Hepatic stellate cell (primary cell): ENCODE measurements at places on chromosomes 16 and 17.
A peak's percentile ranks its signal among the peaks of the same experiment; 100 is the strongest.

DNA sequence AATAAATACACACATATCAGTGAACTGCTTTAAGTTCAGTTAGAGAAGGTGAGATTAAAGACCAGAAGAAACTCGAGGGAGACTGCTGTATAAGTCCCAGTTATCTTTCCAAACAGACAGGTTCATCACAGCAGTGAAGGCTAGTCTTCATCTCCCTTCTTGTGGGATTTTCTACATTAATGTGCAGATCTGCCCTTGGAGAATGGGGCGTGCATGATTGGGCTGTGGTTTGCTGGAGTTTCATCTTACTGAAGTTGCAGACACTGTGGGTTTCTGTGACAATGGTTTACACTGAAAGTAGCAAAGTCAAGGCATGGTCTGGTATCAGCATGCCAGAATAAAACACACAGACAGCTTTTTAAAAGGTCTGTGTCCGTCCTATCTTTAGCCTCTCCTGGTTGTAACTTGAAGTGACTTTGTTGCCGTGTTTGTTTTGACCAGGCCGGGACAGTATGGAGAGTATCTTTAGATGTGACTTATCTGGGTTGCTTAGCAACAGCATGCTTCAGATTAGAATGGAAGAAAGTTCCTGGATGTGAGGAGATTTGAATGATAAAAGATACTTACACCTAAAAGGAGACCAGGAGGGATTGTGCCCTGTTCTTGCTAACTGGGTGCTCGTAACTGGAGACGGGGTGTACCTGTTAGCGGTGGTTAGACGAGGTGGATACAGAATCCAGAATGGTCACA lies 16.1 kb downstream of the NAA60 start:
- peak; percentile 48 for DNase-seq

GRCh38 chr16:17271687-17272086 lies 199.1 kb downstream of the XYLT1 start:
- DNase-seq, result no peak

GRCh38 chr17:41796121-41796895 lies 9.8 kb upstream of the JUP start:
- no peak for DNase-seq

GRCh38 chr16:48125888-48126287 lies 29.9 kb downstream of the ABCC12 start:
- DNase-seq, result no peak

- DNase-seq, result no peak
Observed at GRCh38 chr17:67520252-67520906, 143.3 kb downstream of the PITPNC1 start.

DNA sequence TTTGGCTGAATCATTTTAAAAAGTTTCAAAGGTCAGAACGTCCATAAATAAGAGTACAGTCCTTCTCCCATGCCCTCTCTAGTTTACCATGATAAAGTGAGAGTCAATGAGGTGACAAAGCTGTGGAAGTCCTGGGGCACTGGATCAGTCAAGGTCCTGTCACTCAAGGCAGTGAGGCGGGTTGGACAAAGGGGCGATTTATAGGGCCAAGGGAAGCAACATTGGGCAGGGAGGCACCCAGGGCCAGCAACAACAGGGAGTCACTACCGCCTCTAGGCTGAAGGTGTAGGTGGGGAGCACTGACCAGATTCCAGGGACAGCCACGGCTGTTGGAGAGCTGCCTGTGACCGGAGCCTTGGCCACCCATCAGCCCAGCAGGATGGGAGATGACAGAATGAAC lies 28.6 kb upstream of the DYNLL2 start:
- DNase-seq, result no peak

DNA sequence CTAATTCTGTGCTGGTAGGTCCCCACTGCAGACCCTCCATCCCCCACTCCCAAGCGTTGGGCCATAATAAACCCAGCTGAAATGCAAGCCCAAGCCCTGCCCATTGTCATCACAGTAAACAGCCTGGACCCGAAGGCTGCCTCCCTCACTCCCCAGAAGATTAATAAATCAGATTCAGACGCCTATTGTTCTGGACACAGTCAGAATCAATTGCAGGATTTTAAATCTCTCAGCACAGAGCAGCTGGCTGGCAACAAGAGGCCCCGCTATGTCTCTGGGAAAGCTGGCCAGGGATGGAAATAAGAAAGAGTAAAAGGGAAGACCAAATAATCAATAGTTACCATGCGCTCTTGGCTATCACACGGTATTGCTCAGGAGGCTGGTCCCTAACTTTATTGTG lies 93.9 kb downstream of the C17orf67 start:
- DNase-seq, result no peak

- DNase-seq, result no peak
Observed at GRCh38 chr17:42274253-42274542, 2.0 kb downstream of the STAT5B start.

GRCh38 chr16:85266857-85267256 lies 154.6 kb upstream of the CIBAR2 start:
- no peak for DNase-seq

DNA sequence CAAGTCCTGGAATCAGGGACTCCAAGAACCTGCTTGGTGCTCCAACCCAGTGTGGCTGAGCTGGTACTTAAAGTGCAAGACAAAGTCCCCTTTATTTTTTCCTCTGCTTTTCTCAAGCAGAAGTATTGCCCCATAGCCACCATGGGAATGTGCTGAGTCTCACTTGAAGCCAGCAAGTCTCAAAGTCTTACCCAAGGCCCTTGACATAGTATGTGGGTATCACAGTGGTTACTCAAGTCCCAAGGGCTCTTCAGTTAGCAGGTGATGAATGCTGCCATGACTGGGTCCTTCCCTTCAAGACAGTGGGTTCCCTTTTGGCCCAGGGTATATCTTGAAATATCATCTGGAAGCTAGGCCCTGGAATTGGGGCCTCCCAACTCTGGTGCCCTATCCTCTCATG lies 30.5 kb upstream of the GINS3 start:
- no peak for DNase-seq

GRCh38 chr16:2515180-2515851 lies 1.6 kb downstream of the ATP6V0C start:
- DNase-seq, result peak; percentile 48

DNA sequence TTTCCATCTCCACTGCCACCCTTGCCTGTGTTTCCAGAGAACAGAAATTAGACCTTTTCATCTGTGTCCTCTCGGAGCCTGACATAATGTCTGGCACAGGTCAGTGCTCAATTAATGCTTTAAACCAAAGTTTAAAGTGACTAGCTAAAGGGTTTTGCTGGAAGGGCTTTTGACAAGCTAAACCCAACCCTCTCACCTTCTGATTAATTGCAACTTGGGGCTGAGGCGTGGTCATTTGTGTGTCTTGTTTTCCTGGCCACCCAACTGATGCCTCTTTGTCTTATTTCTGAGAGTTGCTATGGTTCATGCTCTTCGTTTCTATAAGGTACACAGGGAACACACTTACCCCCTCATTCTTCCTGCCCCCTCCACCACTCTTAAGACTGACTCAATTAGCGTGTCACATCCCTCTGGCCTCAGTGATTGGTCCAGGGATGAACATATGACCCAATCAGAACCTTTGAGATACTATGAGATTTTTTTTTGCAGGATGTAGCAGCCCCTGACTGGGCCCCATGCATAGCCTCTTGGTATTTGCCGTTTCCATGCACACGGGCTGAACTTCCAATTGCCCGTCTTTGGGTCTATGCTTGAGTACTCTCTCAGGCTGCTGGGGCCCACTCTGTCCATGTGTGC lies 15.8 kb upstream of the BRD7 start:
- no peak for DNase-seq

DNA sequence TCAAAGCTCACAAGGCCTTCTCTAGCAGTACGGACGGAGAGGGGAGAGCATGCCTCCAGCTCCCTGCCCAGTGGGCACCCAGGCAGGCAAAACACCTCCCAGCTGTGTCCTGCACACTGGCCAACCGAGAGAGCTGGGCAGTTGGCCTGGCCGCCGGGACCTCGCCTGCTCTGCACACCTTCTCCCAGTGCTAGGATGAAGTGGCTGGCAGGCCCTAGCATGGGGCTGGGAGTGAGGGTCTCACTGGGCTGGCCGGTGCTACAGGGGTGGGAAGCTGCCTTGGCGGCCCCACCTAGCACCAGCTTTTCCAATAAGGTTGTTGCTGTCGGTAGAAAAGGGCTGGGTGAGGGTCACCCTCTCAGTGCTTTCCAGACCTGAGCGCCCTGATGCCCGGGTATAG lies 60.2 kb downstream of the SDK2 start:
- DNase-seq, result no peak

DNA sequence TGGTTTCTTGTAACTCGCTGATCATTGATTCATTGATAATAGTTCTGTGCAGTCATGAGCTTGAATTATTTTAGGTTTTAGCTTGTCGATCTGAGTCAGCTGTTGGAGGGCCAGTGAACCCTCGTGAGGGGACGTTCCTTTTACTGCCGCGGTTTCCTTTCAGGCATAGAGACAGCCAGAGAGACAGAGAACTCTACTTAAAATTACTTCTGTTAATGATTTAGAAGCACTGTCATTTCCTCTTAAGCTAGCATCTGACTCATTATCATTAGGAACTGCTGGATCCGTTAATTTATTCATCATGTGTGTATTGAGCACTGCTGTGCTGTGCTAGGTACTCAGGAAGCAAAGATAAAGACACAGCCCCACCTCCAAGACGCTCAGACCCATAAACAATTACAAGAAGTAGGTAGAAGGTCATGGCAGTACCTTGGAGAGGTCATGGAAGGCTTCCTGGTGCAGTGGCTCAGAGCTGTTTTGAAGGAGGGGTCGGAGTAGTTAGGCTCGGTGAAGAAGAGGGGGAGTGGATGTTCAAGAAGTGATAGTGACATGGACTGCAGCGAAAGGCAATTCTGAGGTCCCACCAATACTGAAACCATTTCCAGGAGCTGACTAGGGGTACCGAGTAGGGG lies 3.3 kb downstream of the PGS1 start:
- no peak for DNase-seq

DNA sequence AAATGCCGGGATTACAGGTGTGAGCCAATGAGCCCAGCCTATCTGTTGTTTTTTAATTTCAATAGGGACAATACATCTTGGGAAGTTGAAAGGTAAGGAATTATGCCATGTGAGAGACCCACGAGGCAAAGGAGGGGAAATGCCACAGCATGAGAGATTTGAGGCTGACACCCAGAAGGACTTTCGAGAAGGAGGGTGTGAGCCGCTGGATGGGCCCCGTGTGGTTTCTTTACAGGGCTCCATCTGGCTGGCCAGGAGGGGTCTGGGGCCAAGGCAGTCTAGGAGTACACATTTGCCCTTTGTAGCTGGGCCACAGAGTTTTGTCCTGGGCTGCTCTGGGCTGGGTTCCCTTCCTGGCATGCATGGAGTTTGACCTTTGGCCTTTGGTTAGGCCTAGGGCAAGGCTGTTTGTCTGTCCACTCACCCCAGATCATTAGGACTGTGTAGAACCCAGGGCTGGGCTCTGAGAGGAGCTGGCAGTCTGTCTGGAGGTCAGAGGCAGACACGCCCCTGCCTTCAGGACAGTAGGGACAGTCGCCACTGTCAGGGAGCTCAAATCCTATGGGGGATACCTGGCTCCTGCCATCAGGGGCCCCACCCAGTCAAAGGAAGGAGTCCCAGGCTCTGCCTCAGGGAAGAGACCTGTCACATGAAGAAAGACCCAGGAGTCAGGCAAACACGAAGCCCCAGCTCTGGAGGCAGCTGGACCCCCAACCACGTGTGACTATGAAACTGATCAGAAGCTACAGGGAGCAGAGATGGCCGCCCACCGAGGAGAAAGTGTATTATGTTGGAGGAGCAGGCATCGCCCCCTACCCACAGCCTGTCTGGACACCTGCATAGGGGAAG lies 24.2 kb upstream of the NXPH3 start:
- DNase-seq, result no peak

- DNase-seq, result no peak
Observed at GRCh38 chr17:83008526-83008925, 70.9 kb upstream of the METRNL start.

DNA sequence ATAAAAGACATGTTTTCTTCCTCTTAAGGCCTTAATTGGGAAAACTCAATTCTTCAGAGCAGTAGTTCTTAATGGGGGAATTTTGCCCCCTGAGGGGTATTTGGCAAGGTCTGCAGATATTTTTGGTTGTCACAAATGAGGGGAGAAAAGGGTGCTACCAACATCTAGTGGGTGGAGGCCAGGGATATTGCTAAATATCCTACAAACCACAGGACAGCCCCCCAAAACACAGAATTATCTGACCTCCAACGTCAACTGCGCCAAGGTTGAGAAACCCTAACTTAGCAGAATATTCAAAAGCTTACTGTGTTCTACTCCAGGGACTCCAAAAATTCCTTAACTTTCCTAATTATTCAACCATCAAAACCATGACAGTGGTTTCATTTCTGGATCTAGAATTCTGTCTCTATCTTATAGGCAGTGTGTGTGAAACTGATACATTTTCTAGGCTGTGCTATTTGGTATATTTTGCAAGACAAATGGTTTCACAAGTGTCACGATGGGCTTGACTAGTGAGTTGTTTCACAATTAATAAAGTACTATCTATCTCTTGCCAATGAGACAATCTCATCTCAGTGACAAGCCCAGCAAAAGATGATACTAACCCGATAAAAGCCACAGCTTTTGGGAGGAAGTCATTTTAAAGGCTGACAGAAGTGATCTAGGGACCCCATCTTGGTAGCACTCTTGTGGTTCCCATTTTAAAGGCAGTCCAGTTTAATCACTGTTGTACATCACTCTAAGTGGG lies 14.7 kb downstream of the TXNDC11 start:
- DNase-seq, result no peak

GRCh38 chr16:11481987-11482386 lies 104.7 kb downstream of the LITAF start:
- peak; percentile 60 for DNase-seq

DNA sequence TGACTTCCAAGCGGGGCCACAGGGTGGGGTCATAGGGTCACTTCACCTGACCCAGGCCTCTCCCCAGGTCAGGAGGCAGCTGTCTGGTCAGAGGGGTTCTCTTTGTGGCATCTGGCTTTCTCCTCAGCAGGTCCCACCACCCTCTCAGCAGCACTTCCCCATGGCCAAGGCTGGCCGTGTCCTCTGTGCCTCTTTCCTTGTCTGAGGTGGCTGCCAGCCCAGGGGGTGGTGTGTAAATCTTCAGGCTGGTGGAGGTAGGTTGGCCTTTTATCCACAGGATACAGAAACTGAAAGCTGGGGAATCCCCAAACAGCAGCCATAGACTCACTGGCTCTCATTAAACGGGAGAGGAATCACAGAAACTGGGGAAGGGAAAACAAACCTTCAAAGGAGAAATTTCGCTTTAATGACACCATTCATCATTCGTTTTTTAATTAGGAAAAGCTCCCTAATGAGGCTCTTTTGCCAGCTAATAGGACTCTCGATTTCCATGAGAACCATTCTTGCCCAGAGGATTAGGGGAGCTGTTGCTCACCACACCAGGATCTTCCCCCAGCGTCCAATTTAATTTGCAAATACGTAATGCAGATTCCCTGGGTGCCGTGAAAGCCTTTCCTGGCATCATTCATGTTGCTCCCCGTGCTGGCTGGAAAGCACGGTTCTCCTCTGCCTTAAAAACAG lies 18.0 kb downstream of the C17orf75 start:
- peak; percentile 37 for DNase-seq
